Bronchial epithelial cell (primary cell): ENCODE measurements at places on chromosomes 2 and 18. TPM values are rescaled to one million over a fixed set of nuclear protein-coding genes. Genes with fewer than 3 reads are reported as not detected.
A peak's percentile ranks its signal among the peaks of the same experiment; 100 is the strongest.

Gene KCNE4
- under 0.01 and 0.26 TPM in 2 replicates for total RNA-seq

- peak; percentile 38 for DNase-seq
Measured at GRCh38 chr2:240840435-240841060, 20.5 kb upstream of the KIF1A start.

DNA sequence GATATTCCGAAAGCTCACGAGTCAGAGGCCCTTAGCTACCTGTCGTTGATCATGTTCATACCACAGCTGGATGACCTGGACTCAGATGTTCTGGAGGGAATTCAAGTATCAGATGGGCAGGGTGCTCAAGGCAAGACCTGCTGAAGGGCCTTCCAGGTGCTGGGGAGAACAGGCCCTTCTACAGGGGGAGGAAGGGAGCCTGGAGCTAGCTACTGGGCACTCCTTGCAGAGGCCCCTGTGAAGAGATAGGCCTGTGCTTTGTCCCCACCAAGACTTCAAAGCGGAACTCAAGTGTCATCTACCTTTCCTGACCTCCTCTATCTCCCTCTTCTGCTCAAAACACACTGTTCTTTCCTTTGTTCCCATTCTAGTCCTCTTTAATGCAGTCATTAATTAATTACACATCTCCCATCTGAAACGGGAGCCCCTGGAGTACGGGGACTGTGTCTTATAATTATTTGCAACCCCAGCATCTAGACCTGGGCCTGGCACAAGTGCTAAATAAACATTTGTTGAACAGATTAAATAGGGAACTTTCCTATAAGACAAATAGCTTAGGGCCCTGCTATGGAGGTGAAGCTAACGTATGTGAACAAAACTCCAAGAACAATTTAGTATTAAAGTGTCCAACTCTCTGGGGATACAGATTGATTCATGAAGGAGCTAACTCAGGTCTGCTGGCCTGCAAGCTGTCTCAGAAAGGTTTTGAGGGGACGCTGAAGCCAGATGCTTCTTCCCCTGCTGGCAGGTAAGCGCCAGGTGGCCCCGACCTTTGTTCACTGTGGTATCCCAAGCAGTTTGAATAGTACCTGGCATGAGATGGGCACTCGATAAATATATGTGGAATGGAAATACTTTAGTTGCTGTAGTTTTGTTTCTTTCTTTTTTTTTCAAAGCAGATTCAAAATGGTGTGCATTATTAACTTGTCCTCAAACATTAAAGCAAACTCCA, 22.0 kb downstream of the RHOB start:
- DNase-seq, result no peak

GRCh38 chr2:239204876-239205468, 195.8 kb downstream of the HDAC4 start:
- no peak for DNase-seq

- DNase-seq, result no peak
Measured at GRCh38 chr2:74138600-74139323, 8.9 kb downstream of the BOLA3 start.

DNA sequence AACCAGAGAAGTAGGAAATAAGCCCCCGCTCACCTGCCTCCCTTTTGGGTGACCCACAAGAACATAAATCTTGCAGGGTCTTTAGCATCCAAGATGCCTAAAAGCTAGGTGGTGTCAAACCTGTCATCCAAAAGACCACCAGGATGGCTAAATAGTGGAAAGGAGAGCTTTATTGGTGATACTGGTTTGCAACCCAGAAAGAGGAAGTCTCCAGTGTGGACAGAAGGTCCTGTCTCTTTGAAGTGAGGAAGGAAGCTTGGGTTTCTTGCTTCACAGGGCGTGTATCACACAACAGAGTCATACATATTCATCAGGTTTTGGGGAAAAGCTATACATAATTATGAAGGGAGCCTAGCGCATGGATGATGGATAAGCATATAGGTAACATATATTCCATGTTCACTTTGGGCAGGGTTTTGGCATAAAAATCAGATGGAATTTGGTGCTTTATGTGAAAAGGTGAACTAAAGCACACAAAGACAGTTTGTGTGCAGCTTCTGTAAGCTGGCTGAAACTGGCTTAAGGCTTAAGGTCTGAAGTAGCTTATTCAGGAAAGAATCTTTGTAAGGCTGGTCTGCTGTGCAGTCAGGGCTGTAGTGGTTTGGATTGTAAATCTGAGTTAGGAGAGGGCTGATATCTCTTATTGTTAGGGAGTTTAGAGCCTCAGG, 102.2 kb upstream of the MSH2 start:
- DNase-seq, result no peak

Gene KANSL1L
- 8.7 and 10.2 TPM in 2 replicates for total RNA-seq

DNA sequence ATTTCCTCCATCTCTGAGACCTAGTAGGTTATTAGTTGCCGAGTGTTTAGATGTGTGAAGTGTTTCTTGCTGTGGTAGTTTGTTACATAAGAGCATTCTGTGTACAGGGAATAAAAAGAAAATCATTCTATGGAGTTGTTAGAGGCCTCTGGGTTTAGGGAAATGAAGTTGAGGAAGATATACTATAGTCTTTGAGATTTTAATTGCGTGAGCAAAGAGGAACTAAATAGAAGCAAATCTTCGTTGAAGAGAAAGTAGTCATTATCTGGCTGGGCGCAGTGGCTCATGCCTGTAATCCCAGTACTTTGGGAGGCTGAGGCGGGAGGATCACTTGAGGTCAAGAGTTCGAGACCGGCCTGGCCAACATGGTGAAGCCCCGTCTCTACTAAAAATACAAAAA, 19.0 kb downstream of the USP39 start:
- no peak for DNase-seq

Gene IL37
- not detected in 2 replicates for total RNA-seq

Gene RGPD4
- total RNA-seq, result not detected in 2 replicates

DNA sequence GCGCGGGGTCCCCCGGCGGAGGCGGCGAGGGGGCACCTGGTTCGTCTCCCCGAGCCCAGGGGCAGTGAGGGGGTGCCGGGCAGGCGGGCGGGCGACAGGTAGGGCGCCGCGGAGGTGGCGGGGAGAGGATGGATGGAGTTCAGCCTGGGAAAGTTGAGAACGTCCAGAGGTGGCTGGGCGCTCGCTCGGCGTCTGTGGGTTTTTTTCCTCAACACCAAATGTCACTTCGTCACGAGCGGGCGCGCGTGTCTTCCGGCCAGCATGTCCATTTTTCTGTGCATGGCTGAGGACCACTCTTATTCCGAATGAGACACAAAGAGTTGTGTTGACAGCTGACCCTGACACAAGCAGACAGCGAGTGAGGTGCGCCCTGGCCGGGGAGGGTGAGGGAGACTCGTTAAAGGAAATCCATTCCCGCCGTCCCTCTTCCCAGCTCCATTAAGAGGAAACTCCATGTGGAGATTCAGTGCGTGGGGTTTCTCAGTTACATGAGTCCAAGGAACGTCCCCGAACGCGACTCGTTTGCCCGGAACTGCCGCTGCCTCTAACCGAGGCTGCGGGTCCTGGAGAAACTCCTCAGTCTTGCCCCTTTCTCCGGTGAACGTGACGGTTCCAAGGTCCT, 859 bp downstream of the GREB1L start:
- no peak for DNase-seq

DNA sequence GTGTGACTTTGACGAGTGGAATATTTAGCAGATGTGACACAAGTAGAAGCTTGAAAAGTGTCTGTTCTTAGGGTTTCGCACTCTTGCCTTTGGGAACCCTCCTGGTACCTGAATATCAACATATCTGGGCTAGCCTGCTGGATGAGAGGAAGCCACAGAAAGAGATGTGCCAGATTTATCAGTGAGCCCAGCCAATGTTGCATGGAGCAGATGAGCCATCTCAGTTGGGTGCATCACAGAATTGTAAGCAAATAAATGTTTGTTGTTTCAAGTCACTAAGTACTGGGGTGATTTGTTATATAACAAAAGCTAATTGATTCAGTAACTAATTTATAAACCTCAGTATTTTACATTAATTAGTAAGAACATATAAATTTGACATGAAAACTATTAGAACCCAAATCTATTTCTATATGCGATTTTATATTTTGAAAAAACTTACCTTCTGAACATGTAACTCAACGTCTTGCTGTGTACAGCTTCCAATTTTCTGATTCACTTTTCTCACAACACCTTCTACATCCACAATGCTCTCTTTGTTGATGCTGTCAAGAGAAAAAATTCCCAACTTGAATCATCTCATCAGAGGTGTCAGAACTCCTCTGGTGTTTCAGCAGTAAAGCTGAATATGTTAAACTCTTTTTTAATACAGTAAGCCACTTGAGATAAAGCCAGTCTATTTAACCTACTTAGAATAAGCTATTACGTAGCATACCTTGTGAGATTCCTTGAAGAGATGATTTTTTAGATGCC, 42.3 kb downstream of the DARS1 start:
- no peak for DNase-seq

DNA sequence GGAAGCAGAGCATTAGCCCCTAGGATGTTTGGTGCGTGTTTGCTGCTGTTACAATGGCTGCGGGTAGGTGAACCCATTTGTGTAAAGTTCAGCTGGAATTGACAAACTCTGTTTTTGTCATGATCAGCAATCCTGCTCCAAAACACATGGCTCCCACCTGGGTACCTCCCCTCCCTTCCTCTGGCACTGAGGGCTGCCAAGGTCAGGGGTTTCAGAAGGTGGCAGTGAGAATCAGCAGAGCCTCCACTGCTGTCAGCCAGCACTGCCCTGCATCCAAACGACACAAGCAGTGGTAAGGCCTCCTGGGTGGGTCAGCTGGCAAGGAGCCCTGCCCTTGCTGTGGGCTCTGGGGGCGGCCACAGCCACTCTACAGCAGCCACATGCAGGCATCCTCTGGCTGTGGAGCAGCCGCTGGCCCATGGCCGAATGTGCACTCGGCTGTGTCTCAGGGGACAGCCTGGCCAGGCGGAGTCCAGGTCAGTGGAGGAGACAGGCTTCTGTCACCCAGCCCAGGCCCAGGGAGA, 32.8 kb upstream of the LDLRAD4 start:
- no peak for DNase-seq

DNA sequence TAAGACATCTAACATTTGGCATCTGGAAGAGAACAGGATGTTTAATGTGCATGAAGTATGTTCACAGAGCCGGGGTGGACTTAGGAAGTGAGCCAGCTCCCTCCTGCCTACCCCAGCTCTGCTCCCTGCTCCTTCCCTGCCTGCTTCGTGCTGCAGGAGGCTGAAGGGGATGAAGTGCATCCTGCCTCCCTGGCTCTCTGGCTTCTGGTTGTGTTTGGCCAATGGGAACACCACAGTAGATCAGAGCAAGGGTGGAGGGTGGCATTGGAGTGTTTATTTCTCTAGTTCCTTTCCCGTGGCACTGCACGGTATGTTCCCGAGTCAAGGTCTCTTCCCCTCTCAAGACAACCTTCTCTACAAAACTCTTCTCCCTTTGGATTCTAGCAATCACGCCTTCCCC, 379.9 kb downstream of the CLIP4 start:
- DNase-seq, result no peak

GRCh38 chr2:178478130-178478438, 316 bp downstream of the FKBP7 start:
- DNase-seq, result peak; percentile 21

Gene SIX2
- total RNA-seq, result 3.7 and 4.2 TPM in 2 replicates

GRCh38 chr2:166240387-166241313, 112.8 kb upstream of the SCN1A start:
- DNase-seq, result peak; percentile 69

DNA sequence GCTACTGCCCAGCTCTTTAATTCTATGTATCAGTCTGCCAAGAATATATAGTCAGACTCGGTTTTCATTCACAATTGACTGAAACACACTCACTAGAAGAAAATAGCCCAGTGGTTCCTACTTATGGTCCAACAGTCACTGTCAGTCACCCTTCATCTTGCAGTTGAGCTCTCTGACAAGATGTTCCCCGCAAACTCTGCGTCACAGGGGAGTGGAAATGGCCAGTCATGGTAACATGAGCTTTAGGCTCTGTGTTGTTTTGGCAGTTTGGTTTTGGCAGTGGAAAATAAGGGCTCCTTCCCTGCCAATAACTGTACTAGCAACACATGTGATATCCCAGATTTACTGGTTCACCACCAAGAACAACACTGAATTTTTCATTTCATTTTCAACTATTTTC, 122.5 kb downstream of the PRPF40A start:
- peak; percentile 24 for DNase-seq

GRCh38 chr18:59233017-59233410, 13.1 kb downstream of the GRP start:
- no peak for DNase-seq

DNA sequence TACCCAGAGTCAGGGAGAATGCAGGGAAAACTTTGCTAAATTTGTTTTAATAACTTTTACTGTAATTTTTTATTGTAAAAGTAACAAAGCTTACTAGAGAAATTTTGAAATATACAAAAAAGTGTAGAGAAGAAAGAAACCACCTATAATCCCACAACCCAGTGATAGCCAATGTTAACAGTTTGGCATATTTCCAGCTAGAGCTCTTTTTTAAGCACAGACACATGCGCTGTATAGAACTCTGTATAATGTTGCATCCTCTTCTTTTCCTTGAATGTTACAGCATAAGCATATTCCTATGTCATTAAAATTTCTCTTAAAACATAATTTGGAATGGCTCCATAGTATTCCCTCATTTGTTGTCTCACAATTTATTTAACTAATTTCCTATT, 37.4 kb upstream of the EPAS1 start:
- no peak for DNase-seq

Gene SERPINB10
- total RNA-seq, result under 0.01 and 0.79 TPM in 2 replicates

DNA sequence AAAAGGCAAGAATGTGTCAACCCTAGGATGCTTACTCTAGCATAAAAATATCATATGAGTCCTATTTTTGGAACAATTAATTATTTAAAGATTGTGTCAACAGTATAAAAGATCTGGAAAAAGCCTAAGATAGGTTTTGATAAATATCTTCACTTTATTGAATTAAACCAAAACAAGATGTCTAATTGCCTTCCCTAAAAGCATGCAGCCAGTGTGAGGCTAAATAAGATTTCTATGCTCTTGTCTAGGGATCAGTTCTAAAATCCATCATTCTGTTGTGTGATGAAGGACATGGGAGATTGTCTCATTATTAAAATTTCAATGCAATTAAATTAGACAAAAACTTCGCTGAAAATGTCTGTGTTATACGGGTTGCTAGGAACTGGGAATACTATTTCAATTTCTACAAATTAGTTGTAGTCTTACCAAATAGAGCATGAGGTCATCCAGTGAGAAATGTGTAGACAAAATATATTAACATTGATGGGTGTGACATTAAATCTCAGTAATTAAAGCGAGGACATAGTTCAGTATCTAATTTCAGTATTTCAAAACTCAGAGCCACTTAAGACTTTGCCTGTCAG, 535.6 kb upstream of the FSIP2 start:
- no peak for DNase-seq

DNA sequence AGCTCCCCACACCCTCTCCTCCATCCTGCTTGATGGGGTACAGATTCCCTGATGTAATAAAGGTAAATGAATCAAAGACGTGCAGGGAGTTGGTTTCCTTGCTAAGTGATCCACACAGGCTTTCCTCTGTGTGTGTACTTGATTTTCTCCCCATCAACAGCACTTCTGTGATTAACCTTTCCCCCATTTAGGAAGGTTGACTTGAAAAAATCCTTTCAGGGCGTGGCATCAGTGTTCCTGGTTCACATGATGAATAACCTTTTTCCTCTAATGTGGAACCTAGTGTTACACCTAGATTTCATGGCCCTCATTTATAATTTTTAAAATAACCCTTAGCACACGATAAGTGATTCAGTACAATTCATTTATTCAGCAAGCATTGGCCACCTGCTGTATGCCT, 115.0 kb downstream of the ICA1L start:
- no peak for DNase-seq
